ENCODE measurements at places on chromosomes 5 and 9.

DNA sequence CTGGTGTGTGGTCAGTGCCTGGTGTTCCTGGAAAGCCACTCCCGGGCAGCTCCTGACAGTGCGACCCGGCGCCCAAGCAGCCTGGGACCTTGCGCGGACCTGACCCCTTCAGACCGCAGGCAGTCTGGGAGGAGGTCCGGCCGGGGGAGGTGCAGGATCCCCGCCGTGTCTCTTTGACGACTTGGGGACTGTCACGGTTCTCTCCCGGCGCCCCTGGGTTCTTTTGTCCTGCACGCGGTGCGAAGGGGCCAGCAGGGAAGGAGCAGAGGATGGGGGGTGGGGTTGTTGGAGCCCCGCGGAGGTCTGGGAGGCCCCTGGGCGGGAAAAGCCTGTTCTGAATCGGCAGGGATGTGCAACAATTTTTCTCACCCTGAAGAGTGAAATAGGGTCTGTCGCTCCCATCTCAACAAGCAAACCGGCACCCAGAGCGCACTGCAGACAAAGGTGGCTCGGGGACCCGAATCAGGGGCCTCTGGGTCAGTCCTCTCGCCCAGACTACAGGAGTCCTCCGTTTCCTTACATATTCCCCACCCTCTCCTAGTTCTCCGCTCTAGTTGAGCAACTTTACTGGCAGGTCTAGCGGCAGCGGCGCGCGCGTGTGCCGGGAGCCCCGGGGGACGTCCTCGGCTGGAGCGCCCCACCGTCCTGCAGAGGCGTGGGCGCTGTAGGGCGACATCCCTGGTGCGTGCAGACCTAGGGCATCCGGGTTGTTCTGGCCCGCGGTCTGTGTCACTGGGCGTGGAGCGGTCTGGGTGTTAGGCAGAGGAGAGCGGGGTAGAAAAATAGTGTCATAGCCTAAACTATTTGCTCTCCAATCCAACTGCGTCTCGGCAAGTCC, 1.2 kb downstream of the VCAN start:
- no peak for DNase-seq

GRCh38 chr5:127320032-127320965, 29.7 kb downstream of the MEGF10 start:
- DNase-seq: no peak

- no peak for DNase-seq
Observed at GRCh38 chr9:108783326-108783725, 72.5 kb downstream of the ACTL7B start.

DNA sequence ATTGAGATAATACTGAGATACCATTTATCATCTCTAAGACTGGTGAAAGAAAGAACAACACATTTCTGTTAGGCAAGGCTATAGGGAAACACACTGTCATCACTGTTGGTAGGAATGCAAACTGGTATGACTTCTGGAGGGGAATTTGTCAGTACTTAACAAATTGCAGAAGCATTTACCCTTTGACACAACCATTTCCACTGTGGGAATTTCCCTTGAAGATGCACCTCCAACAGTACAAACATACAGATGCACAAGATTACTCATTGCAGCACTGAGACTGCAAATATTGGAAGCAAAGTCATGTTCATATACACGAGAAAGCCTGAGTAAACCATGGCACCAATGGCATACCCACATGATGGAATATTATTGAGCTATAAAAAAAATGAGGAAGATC, 17.6 kb downstream of the GM2A start:
- DNase-seq: no peak

DNA sequence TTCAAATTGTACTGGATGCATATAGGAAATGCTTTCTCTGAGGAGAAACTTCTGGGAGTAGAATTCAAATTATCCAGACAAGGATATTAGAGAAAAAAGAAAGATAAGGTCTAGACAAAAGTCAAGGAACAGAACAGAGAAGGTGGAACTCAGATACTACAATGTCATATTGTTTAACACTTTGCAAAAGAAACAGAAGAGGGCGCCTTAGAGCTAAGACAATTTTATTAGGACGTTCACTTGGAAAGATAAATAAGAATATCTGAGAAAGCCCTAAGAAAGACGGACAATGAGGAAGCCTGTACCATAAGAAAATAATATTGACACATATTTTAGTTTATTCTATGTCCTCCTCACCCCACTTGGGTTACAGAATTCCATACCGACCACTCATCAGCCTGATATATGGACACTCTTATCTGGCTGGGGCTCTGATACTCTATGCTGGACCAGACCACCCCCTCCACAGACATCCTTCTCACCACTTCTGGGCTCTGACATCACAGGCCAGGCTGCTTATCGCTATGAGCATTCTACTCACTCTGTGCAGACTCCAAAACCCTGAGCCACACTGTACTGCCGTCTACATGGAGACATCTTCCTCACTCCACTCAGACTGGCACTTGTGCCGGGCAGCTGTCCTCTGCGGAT, 9.1 kb upstream of the AK3 start:
- DNase-seq: no peak

DNA sequence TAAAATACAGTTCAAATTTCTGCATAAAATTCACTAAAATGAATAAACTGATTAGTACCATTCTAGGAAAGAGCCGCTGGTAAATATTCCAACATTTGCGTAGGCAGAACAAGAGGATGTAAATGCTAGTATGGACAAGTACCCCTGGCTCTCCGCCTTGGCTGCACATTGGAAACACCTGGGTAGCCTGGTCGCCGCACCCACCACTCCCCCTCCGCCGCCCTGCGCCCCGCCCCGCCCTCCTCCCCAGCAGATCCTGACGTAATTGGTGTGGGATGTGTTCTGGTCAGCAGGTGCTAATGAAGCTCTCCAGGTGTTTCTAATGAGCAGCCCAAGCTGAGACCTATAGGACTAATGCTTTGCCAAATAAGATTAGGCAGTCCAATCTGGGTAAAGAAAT, 225.7 kb downstream of the FRMD3 start:
- DNase-seq: no peak

GRCh38 chr5:16992006-16992405, 55.9 kb upstream of the MYO10 start:
- DNase-seq: no peak

GRCh38 chr9:76600007-76600615, 141.1 kb downstream of the GCNT1 start:
- no peak for DNase-seq

GRCh38 chr5:111615054-111615453, 102.7 kb upstream of the STARD4 start:
- no peak for DNase-seq

GRCh38 chr5:34688015-34688810, 32.1 kb downstream of the RAI14 start:
- DNase-seq: no peak

GRCh38 chr9:101232405-101232977, 152.3 kb downstream of the BAAT start:
- DNase-seq: no peak

DNA sequence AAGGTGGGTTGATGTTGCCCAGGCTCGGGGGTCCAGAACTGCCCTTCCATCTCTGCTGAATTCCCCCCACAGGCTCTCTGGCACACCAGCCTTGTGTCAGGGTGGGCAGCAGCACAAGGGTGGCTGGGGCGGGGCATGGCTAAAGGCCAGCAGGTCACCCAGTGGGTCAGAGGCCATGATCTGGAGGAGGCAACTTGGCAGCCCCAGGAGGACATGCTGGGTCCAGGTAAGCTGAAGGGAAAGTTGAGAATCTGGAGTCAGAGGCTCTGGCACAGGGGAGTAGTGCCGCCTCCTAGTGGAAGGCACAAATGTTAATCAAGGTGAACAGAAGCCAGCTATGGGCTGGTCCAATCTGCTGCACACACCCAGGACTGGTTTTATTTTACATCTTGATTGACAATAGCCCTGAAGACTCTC, 6.2 kb downstream of the TMEM8B start:
- DNase-seq: no peak

- DNase-seq: no peak
Observed at GRCh38 chr5:38563624-38564023, 7.2 kb upstream of the LIFR start.

GRCh38 chr5:179361037-179361603, 15.9 kb upstream of the ADAMTS2 start:
- DNase-seq: no peak

DNA sequence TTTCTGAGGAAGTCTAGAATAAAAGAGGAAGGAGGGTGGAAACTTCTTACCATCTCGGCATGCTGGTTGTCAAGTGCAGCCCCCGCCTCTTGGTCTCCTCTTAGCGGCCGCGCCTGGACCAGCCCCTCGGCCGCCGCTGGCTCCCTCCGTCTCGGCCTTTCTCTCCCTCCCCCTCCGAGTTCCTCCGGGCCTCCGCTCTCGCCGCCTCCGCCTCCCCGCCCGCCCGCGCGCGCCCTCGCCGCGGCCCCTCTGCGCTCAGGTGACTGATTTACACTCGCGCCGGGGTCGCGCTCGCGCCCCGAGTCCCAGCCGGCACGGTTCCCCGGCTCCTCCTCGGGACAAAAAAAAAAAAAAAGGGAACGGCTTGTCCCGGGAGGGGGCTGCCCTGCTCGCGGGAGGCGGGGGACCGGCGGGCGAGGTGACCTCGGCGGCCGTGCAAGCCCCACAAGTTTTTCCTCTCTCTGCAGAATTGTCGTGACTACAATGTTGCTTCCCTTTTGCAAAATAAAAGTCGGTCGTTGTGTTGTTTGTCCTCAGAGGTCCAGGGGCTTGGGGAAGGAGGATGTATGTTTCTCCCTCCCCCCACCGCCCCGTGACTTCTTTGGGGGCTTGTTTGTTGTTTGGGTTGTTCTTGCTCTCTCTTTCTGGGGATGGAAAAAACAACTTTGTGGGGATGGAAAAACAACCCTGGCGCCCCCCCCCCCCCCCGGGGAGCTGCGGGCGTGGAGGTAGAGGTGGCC, at the start of gene BNC2:
BNC2 (minus strand) TSS at position 75 of the 740 bp plus-strand sequence; CDS start at position 53, 22 bp downstream.
- DNase-seq: no peak

DNA sequence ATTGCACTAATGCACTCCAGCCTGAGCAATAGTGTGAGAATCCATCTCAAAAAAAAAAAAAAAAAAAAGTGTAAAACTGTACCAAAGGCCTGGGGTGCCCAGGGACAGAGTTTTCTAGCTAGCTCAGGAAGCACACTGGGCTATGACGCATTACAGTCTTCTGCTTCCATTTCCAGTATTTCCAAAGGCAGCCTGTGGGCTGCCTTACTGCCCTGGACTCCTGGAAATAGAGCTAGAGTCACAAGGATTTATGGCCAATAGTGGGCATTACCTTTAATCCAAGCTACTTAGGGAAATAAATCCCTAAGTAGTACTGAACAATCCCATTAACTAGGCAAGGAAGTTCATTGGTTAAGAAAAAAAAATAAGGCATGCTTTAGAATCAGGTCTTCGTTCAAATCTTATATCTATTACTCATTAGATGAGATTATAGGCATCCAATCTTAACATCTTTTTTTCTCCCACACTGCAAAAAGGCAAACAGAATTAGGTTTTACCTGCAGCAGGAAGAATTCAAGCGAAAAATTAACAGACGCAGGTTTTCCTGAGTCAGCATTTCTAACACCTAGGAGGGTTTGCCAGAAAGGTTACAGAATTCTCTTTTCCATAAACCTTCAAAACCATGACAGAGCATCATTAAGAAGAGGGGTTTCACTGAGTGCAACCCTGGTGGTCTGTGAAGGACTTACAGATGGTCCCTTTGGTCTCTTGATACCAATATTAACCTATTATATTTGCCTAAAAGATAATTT, 85.6 kb upstream of the CCDC112 start:
- DNase-seq: no peak

DNA sequence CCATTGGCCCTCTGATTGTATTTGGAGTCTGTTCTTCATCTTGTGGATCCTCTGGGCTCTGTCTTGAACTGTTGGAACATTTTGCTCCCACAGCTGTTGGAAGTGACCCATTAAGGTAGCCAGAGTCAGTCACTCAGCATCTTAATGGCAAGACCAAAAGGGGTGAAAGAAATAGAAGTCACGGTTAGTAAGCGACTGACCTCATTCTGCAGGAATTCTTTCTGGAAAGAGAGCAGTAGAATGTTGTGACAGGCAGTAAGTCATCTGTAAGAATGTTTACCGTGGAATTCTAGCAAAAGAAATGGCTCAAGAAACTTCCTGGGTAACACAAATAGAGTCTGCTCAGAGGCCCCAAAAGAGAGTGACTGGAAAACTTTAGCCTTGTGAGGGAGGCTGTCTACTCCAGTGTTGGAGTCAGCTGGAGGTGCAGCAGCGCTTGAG, 28.6 kb upstream of the TNC start:
- no peak for DNase-seq

DNA sequence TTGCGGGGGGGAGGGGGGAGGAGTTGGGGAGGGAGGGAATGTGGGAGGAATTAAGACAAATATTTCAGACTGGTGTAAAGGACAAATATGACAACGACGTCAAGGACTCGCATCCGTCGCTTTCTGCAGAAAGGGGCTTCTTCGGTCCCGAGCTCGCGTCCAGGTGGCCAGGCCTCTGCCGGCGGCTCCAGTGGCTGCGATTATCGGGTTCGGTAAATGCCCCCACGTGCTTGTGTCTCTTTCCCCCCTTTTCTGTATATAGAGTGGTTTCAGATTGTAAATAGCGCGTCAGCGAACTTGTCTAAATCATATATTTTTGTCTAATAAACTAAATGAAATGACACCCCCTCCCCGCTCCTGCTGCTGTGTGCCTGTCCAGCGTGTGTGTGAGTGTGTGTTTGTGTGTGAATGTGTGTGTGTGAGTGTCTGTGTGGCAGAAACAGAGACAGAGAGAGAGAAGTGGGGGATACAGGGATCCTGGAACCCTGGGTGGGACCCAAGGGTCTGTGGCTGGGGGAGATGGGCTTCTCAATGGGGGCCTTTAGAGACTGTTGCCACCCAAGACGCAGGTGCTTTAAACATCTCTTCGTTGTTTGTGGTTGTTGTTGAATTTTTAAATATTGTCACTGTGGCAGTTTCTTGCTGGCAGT, 5.6 kb downstream of the IRX1 start:
- no peak for DNase-seq

- no peak for DNase-seq
Observed at GRCh38 chr5:168893283-168893682, 314.1 kb upstream of the PANK3 start.

DNA sequence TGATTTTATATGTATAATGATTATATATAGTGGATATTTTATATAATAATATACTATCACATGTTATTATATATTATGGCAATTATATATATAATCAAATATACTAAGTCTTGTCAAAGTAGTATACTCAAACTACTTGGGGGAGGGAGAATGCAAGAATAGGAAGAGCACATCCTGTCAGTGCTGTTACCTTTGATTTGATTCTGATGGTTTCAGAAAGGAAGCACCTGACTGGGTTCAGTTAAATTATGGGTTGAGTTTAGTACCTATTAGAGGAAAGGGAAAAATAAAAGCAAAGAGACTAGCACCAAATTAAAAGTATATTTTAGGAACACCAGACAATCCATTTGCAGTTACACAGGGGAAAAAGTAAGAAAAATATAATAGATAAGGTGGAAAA, 107.6 kb downstream of the GRIA1 start:
- no peak for DNase-seq

GRCh38 chr5:90689064-90689463, 130.5 kb downstream of the ADGRV1 start:
- DNase-seq: no peak

DNA sequence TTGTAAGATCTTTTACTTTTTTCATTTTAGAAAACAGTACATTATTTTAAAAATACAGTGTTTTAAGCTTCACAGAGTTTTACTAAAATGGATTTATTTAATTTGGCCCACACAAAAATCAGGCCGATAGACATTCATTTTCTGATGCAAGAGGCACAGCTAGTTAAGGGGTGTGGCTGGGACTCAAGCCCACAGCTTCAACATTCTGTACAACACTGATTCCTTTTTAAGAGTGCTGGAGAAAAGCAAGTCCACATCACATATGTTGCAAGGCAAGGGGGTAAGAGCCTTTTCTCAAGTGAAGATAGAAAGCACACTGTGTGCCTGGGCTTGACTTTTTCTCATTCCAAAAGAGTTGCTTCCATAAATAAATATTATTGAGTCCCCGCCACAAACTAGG, 195.9 kb downstream of the RFK start:
- DNase-seq: no peak

Data from esophagus squamous epithelium (tissue), 5 donors.